ENCODE measurements at places on chromosomes 1 and 21.
A peak's percentile ranks its signal among the peaks of the same experiment; 100 is the strongest.

DNA sequence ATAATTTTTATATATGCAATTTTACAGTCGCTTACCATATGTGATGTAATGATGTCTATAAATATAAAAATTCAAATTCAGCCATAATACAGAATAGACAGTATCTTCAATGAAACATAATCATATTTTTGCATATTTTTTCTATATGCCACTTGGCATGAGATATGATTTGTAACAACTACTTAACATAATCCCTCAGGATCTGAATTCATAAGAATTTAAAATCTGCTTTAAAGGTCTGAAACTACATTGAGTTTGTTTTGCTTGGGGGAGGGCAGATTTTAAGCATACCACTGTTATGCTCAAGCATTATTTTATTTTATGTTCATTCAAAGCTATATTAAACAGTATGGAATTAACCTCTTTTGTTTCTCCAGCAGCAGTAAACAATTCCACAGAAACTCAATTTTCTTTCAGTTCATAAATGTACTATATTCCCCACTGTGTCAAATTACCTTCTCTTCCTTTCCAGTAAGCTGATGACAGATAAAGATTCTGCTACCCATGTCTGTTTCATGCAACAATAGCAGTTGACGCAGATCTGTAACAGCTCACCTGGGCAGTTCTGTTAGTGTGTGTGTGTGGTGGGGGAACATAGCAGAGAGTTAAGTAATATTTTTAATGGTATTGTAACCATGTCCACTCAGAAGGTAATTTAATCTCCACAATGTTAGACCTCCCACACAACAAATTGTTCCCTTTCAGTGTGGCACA, 224.8 kb downstream of the NTNG1 start:
- no peak for DNase-seq

DNA sequence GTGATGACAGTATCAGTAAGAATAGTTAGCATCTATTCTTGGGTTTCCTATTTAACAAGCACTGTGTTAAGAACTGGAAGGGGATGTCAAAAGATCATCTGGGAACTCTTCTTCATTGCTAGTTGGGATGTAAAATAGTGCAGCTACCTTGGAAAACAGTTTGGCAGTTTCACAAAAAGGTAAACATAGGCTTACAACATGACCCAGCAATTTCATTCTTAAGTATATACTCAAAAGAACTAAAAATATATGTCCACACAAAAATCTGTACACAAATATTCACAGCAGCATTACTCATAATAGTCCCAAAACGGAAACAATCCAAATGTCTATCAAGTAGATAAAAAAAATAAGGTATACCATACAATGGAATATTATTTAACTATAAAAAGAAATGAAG, 45.7 kb downstream of the DIPK1A start:
- no peak for DNase-seq

DNA sequence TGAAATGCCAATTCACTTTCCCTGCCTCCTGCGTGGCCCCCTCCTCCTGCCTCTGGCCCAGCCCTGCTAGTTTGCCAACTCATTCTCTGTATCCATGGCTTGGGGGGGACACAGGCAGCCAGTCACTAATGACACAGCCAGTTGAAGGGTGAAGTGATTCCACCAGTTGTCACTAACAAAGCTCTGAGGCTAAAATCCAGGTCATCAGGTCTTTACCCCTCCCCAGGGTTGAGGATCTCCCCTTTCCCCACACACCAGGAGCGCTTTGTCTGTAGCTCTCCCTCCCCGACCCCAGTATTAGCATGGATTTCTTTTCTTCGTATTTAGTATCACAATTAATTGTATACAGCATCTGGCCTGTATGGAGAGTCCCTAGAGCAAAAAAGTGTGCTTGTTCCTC, 394.1 kb downstream of the RRAGC start:
- DNase-seq: no peak

GRCh38 chr1:246506367-246506673, 759 bp downstream of the SMYD3 start:
- DNase-seq: no peak

GRCh38 chr1:3221112-3222041, 152.4 kb downstream of the PRDM16 start:
- no peak for DNase-seq

GRCh38 chr1:18336801-18337200, 143.9 kb upstream of the KLHDC7A start:
- no peak for DNase-seq

- DNase-seq: no peak
Measured at GRCh38 chr1:112699425-112700144, 7.3 kb downstream of the RHOC start.

- no peak for DNase-seq
Measured at GRCh38 chr1:222665964-222666363, 46.3 kb downstream of the AIDA start.

DNA sequence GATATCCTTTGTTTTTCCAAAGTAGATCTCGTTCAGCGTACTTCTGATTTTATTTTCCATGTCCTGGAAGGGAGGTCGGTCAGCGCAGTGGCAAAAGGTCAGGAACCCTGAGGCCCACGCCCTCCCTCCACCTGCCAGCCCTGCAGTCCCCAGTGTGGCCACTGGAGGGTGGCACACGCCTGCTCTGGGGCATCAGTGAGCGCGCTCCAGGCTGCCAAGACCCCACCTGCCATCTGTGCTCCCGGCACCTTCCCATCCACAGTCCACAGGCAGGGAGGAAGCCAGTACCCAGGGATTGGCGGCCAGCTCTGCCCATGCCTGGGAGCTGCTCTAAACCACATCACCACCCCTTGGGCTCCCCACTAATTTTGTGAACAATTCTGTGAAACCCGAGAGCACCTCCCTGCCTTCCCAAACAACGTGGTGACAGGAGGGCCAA, 32.3 kb downstream of the SLC66A1 start:
- DNase-seq: no peak

DNA sequence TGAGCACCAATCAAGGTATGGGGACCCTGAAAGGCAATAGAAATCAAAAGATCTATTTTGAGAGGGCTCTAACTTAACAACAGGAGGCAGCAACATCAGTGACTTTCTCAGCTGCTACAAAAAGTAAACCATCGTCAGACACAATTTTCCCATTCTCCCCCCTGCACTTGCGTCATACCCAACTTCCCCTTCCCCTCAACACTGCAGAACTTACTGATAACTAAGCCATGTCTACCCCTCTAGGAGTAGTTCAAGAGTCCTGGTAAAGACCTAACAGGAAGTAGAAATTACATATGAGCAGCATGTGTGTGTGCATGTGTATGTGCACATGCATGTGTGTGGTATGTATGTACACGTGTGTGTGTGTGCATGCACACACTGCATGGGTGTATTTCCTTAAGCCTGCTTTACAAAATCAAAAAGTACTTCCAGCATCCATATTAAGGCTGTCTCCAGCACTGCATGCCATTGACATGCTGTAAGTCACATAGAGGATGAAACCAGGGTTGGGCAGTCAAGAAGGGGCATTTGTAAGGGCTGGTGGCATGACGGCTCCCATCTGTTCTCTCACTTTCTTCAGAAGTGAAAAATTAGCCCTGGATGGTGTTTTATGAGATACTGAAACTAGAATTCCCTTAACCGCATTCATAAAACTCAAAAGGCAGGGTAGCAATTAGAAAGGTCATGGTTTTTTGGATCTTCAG, 460.1 kb upstream of the RUNX1 start:
- DNase-seq: no peak

- no peak for DNase-seq
Measured at GRCh38 chr1:60835649-60836048, 246.7 kb upstream of the NFIA start.

DNA sequence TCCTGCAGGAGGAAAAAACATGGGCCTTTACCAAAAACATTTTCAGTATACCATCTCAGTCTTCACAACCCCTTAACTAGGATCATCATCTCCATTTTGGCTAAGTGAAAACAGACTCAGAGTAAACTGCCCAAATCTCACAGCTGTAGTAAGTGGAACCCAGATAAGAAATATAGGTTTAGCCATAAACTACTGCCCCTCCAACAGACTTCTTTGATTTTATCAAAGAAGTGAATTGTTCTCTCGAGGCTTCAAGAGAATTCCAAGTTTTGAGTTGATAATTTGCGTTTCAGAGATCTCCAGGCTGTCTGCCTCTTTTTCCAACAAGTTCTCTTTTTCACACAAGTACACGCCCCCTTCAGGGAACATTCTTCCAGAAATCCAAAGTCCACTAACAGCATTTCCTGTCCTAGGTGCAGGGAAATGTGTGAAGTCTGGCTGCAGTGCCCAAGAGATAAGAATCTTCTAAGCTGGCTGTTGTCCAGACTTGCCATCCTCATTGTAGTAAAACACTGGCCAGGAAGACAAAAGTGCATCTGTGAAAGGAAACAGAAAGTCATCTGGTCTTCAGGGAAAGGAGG, 30.8 kb downstream of the RNF19B start:
- peak; percentile 31 for DNase-seq

DNA sequence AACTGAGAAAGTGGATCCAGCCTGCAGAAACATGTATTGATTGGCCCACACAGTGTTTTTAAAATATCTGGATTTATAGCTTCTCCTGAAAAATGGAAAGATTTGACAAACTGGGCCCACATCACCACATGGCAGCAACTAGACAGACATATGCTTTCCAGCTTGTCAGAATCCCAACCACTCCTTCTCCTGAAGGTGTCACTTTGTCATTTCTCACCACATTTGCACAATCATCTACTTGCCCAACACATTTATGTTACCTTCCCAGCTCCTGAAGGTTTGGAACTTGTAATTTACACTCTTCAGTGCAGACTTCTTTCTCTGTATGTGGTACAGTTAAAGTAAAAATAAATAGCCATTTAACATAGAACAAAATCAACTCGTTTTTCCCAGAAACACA, 126.1 kb upstream of the KIAA1614 start:
- DNase-seq: no peak

DNA sequence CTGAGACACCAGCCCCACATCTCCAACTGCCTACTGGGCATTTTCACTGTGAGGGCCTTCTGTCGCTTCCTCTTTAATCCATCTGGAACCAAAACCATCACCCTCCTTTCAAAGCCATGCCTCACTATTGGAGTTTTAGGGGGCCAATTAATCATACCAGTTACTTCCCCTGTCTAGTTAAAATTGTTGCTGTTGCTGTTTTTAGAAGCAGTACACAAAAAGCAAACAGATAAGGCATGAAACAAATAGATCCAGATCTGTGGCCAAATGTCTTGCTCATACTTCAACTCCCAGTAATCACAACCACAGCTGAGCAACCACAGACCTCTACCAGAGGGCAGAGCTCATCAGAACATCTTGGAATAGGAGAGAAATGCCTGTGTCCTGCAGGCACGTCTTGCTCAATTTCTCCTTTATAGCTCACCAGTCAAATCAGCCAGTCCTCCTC, 133.8 kb upstream of the C1orf105 start:
- DNase-seq: peak; percentile 92

- no peak for DNase-seq
Measured at GRCh38 chr1:117372863-117373412, 5.7 kb downstream of the MAN1A2 start.

Measured in astrocyte of the spinal cord (primary cell).